ENCODE measurements at places on chromosomes 11 and 22. TPM values are rescaled to one million over a fixed set of nuclear protein-coding genes. Genes with fewer than 3 reads are reported as not detected.

P2RX6 gene
- total RNA-seq: not detected

ACRV1 gene
- total RNA-seq: not detected

LRRC74B gene
- total RNA-seq: not detected

RBMXL2 gene
- not detected for total RNA-seq

MAPK8IP1 gene
- total RNA-seq: 4.2 TPM

GRCh38 chr22:47161631-47162030 is 399.2 kb downstream of the TBC1D22A start:
- peaks cover 5% of the 10 kb centered on the region for H3K36me3 ChIP-seq
- no peak overlapping the region for H3K27ac ChIP-seq
- no peak for DNase-seq
- H3K27me3 ChIP-seq: no peaks in the 10 kb centered on the region

- no peak for DNase-seq
- no peak overlapping the region for H3K27ac ChIP-seq
- peaks cover 50% of the 10 kb centered on the region for H3K27me3 ChIP-seq
Observed at GRCh38 chr22:36544107-36544620, 15.2 kb upstream of the EIF3D start.

GRCh38 chr11:66951927-66952337 is 6.3 kb downstream of the PC start:
- no peak overlapping the region for H3K4me3 ChIP-seq
- H3K27me3 ChIP-seq: no peaks in the 10 kb centered on the region
- H3K36me3 ChIP-seq: peaks cover 2% of the 10 kb centered on the region
- DNase-seq: no peak
- H3K27ac ChIP-seq: no peak overlapping the region

- H3K4me1 ChIP-seq: no peaks in the 10 kb centered on the region
- DNase-seq: no peak
- H3K4me3 ChIP-seq: no peak overlapping the region
- no peak overlapping the region for H3K27ac ChIP-seq
Observed at GRCh38 chr11:125367710-125368109, 128.4 kb downstream of the FEZ1 start.

GRCh38 chr11:18731441-18731840 is 5.5 kb upstream of the IGSF22 start:
- no peak for DNase-seq
- H3K27me3 ChIP-seq: peaks cover 48% of the 10 kb centered on the region
- H3K4me3 ChIP-seq: no peak overlapping the region
- H3K27ac ChIP-seq: no peak overlapping the region

- H3K4me1 ChIP-seq: no peaks in the 10 kb centered on the region
- peaks cover 70% of the 10 kb centered on the region for H3K27me3 ChIP-seq
- H3K4me3 ChIP-seq: no peak overlapping the region
- H3K27ac ChIP-seq: no peak overlapping the region
- no peak for DNase-seq
Observed at GRCh38 chr11:1085440-1086170, 10.9 kb downstream of the MUC2 start.

- no peak for DNase-seq
- H3K27me3 ChIP-seq: no peaks in the 10 kb centered on the region
- no peak overlapping the region for H3K4me3 ChIP-seq
- peaks cover 21% of the 10 kb centered on the region for H3K4me1 ChIP-seq
Observed at GRCh38 chr11:111729831-111730311, 36.3 kb downstream of the PPP2R1B start.

- no peaks in the 10 kb centered on the region for H3K4me1 ChIP-seq
- no peak overlapping the region for H3K4me3 ChIP-seq
- no peak for DNase-seq
- H3K27me3 ChIP-seq: peaks cover 6% of the 10 kb centered on the region
- no peaks in the 10 kb centered on the region for H3K36me3 ChIP-seq
Observed at GRCh38 chr22:49278340-49278739, 549.3 kb downstream of the BRD1 start.

DNA sequence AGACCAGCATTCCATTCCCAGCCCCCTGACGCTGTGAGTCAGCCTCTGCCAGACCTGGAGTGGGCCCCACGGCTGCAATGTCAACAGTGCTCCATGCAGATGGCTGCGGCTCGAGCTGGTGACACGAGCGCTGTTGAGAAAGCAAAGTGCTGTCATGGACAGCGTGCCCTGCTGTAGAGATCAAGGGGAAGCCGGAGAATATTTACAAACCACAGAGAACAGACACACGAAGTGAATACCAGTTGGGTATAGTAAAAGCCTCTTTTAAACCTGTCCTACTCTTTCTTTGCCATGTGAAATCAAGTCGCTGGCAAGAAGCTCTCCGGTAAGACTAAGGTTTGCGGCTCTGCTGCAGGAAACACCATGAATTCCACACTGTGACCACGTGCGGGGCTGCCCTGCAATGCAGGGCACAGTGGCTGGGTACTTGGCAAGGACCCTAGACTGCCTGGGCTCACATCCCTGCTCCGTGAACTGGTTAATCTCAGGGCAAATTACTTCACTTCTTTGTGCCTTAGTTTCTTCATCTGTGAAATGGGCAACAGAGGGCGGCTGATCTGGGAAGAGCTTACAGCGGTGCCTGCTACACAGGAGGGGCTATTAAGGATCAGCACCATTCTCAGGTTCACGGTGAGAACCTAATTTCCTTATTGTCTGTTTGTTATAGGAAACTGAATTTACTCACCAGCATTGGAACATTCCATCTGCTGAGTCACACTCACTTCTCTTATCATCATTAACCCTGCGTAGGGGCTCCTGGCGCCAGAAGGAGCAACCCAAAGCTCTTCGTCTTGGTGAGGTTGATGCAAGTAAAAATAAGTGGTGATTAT is 27.8 kb upstream of the ELFN2 start:
- H3K27ac ChIP-seq: peak overlapping the region; percentile 41
- no peaks in the 10 kb centered on the region for H3K36me3 ChIP-seq
- peak overlapping the region; percentile 44 for H3K4me3 ChIP-seq
- H3K4me1 ChIP-seq: peaks cover 23% of the 10 kb centered on the region
- peaks cover 2% of the 10 kb centered on the region for H3K27me3 ChIP-seq
- peak; percentile 88 for DNase-seq

Measured in HepG2 (cell line).